ENCODE measurements at places on chromosomes 5 and 9. TPM values are rescaled to one million over a fixed set of nuclear protein-coding genes. Genes with fewer than 3 reads are reported as not detected.

INSL6 gene
- not detected for total RNA-seq

FOXD4L3 gene
- under 0.01 TPM for total RNA-seq

TMEM232 gene
- total RNA-seq, result 5.1 TPM

GZMA gene
- total RNA-seq, result not detected

ADAMTS13 gene
- total RNA-seq, result 1.2 TPM

FAM169A gene
- total RNA-seq, result under 0.01 TPM

GABRA6 gene
- total RNA-seq, result not detected

CNTNAP3 gene
- not detected for total RNA-seq

LRRC19 gene
- total RNA-seq, result not detected

NDOR1 gene
- 8.4 TPM for total RNA-seq

TGFBI gene
- 386 TPM for total RNA-seq

PCDHAC1 gene
- not detected for total RNA-seq

ANXA2R gene
- total RNA-seq, result 2.7 TPM
